ENCODE measurements at places on chromosomes 7 and 10.

GRCh38 chr7:99831595-99831994 lies 3.8 kb downstream of the CYP3A43 start:
- DNase-seq, result no peak

DNA sequence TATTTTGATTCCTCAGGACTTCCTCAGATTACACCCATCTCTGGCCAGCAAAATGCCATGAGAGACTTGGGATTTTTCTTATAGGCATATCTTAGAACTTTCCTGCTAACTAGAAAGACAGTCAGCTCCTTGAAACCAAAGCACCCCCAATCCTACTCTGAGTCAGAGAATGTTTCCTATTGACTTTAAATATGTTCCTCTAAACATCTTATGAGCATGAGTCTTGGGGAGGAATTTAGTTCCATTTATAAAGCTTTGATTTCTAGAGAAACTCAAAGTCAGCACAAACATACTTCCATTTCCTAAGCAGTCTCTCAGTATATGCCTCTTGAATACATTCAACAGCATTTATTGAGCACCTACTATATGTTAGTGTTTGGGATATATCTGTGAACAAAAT lies 128.5 kb downstream of the INHBA start:
- no peak for DNase-seq

- no peak for DNase-seq
These were observed 239.7 kb downstream of the FANK1 start for GRCh38 chr10:126135941-126136595.

GRCh38 chr10:31147210-31147608 lies 115.5 kb upstream of the ZNF438 start:
- no peak for DNase-seq

- no peak for DNase-seq
These were observed 181.1 kb downstream of the TNS3 start for GRCh38 chr7:47400741-47401206.

- no peak for DNase-seq
These were observed 73.5 kb upstream of the CDK6 start for GRCh38 chr7:92909686-92910475.

DNA sequence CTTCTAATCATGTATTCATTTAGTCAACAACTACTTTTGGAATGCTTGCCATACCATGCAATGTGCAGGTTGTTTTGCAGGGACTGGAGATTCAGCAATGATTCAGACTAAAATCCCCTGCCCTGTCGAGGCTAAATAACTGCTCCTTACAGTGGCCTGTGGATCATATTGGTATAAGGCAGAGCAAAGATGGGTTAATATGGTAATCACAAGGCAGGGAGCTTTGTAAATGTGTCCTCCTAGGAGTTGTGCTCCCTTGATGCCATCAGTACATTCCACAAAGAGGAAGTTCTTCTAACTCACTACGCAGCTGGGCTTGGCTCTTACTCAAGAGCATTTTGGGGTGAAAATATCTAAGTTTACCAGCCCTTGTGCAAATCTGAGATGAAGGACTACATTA lies 614 bp upstream of the IFIT2 start:
- peak; percentile 38 for DNase-seq

DNA sequence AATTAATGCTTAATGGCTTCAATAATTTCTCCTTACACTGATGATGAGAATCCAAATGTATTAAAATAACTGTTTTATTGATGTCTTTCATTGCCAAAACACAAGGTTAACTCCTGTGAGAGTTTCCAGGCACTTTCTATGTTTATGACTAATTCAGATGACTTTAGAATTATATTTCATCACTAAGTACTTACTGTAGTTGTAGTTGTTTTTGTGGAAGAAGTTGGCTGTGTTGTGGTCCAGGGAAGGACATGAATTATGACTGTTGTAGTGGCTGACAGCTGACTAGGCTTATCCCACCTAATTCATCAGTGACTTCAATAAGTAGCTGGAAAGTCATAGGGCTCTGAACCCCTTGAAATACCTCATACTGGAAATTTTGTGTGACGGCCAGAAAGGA lies 254.8 kb downstream of the HGF start:
- no peak for DNase-seq

DNA sequence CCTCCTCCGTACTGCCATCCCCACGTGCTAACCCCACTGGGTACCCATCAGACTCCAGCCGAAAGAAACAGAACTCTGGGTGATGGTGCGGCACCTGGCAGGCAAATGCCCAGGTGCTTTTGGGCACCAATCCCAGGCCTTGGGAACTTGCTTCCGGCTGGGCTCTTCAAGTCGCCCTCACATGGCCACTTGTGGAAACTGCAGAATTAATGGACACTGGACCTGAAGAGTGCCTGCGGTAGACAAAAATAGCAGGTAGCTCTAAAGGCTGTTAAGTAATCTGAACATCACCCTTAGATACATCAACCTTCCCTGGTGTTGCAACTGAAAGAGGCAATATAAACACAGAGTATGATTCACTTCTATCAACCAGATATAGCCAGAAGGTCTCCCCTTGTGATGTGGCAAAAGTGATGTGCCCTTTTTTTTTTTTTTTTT lies 644.4 kb downstream of the GRM8 start:
- DNase-seq, result no peak

GRCh38 chr7:112453505-112454171 lies 3.4 kb downstream of the IFRD1 start:
- no peak for DNase-seq

- peak; percentile 67 for DNase-seq
These were observed 31.9 kb downstream of the PIP4K2A start for GRCh38 chr10:22682237-22683139.

GRCh38 chr10:48976196-48976595 lies 36.6 kb upstream of the LRRC18 start:
- no peak for DNase-seq

- no peak for DNase-seq
These were observed 11.2 kb upstream of the GSTK1 start for GRCh38 chr7:143252006-143252405.

- DNase-seq, result no peak
These were observed 166.3 kb downstream of the ZNF438 start for GRCh38 chr10:30865141-30865926.

DNA sequence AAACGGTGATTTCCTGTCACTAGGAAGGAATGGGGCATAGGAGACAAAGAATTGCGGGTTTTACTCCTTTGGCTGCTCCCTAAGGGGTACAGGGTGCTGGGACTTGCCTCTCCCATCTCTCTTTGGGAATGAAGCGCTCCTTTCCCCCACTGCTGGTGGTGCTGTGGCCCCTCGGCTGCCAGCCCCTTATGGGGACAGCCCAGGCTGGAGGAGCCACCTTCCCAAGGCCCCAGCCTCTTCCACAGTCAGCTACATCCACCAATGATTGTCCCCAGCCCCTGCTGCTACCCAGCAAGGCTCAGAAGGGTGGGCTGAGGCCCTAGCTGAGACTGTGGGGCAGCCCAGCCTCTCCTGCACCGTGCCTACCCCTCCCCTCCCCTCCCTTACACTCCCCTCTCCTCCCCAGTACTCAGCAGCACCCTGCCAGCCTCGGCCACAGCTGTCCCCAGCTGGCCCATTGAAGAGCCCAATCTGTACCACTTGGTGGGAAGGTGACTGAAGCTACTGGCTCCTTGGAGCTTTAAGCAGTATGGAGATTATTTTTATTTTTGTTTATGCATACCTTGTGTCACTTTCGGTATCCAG lies 19.0 kb downstream of the PRKAG2 start:
- no peak for DNase-seq

DNA sequence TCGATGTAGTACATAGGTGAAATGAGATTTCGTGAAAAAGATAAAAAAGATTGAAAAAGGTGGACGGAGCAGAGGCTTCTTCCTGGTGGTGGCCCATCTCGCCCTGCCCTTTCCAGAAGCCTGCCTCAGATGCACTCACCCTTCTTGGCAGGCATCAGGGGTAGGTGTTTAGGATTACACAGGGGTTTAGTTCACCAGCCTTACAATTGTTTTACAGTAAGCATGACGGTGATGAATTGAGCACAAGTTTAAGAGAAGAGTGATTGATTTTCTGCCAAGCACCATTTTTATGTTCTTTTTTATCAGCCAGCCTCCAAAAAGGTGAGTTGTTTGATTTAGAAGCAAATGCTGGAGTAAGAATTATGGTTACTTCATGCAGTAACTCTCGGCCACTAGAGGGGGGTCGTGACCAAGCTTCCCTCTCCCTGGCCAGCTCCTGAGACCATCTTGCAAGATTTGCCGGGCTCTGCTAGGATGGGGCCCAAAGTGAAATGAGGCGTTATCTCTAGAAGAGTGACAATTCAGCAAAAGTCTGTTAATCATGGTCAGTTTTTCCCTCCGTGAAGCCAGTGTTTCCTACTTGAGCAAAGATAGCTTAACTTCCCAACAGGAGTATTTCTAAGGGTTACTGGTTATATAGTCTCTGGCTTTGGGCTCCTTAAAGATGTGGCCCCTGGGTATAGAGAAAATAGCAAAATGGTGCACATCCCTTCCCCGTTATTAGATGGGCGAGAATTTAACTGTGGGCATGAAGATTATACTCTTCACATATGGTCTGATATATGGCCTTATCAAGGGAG lies 228.8 kb downstream of the BMPER start:
- DNase-seq, result no peak

DNA sequence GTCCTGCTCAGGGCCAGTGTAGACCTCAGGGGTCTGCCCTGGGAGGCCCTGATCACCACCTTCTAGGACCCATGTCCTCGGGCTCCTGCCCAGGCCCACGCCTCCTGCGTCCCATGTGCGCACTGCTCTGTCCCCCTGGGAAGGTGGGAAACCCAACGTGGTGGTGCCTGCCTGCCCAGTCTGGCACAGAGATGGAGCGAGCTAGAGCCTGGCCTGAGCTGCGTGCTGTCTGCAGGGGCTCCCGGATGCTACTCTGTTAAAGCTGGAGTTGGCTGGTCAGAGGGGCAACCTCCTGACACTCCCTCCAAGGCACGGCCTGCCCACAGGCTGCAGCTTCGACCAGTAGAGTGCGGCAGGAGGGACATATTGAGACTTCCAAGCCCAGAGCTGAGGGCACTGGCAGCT lies 171.7 kb downstream of the DNAJB6 start:
- DNase-seq, result no peak

- DNase-seq, result peak; percentile 15
These were observed 50.9 kb downstream of the ZNF467 start for GRCh38 chr7:149722356-149722957.

DNA sequence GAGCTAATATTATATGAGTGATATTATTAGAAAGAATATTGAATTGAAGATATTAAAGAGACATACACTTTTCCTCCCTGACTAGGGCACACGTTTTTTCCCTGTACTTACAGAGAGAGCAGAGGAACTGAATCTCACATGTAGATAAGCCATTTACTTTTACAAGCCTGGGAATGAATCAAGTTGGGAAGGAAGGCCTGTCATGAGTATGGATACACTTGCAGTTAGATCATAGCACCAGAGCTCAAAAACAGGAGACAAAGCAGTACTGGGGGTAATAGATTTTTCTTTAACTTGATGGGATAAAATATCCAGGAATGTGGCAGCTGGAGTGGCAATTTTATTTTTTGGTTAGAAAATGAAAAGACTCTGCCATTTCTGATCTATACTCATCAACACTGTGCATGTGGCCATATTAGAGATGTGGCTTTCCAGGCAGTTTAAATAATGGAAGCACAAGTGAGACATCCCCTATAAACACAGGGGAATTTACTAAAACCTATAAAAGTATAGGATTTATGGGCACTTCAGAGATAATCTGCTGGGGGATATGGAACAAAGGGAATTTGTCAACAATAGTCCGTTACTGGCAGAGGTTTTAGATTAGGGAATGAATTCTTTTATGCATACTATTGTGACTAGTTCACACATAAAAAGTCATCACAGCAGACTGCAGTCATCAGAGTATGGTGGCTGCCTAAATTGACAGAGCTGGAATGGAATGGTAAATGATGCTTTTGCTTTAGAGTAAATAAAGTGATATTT lies 657.7 kb upstream of the MBL2 start:
- no peak for DNase-seq

- DNase-seq, result no peak
These were observed 7.9 kb upstream of the PITRM1 start for GRCh38 chr10:3180355-3181025.

GRCh38 chr7:103664577-103664976 lies 218.6 kb upstream of the SLC26A5 start:
- DNase-seq, result no peak

GRCh38 chr10:91194497-91195179 lies 25.8 kb upstream of the PCGF5 start:
- DNase-seq, result no peak

- DNase-seq, result no peak
These were observed 32.0 kb upstream of the ABCB4 start for GRCh38 chr7:87507446-87507845.

DNA sequence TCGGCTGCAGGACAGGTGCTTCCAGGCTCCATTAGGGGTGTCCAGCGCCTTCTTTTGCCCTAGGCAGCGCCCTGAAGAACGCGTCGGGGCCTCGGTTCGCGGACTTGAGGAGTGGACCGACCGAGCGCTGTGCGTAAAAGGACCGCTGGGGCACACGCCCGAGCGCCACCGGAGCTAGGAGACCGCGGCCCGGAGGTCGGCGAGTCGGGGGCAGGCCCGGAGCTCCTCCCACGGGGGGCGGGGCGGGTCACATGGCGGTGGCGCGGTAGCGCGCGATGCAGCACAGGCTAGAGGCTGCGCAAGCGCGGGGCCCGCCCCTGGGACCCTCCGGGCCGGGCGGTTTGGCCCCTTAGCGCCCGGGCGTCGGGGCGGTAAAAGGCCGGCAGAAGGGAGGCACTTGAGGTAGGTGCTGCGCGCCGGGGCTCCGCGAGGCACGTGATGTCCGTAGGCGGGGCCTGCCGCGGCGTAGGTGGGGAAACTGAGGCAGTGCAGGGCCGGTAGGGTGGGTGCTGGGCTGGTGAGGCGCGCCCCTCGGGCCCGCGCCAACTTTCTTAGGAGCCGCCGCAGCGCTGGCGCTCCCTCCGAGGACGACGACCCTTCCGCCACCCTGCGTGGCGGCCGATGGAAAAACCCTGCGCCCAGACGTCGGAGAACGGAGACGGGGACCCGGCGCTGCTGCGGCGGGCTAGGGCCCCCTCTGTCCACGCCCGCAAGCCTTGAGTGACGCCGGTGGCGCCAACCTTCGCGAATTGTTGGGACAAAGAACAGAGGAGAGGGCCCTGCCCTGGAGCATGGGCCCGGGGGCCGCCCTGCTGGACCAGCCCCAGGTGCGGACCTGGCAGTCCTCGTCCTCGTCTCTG lies at the start of gene PRXL2A:
PRXL2A (plus strand) TSS at position 310 of the 860 bp plus-strand sequence. CDS start 11,917 bp downstream, outside the sequence.
- peak; percentile 79 for DNase-seq

DNA sequence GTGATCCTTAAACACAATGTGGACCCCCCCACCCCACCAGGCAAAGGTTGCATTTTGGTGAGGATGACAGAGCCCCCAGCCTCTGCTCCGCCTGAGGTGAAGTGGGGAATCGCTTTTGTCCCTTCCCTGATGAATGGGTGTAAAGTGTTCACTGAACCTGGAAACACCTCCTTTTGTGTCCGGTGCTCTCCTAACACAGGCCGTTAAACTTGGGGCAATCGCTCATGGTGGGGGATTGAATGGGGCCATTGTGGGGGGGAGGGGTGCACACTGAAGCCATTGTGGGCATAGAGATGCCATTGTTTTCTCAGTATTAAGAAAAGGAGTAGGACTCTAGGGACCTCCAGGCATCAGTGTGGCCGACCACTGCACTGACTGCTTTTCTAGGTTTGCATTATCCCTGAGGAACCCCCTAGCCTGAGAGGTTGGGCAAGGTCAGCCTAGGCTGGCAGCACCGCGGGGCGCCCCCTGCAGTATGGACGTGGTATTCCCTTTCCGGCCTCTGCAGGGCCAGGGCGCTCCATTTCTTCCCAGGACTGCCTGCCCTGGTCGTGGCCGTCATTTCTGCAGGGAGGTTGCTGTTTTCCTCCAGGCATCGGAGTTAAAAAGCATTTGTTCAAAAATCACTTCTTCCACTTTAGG lies 158.3 kb downstream of the TCF7L2 start:
- no peak for DNase-seq

Measured in CD4-positive, alpha-beta T cell treated with Interleukin-15 for 1 hour (primary cell).